Epithelial cell of proximal tubule (primary cell): ENCODE measurements at places on chromosomes 5 and 9. TPM values are rescaled to one million over a fixed set of nuclear protein-coding genes. Genes with fewer than 3 reads are reported as not detected.
A peak's percentile ranks its signal among the peaks of the same experiment; 100 is the strongest.

- DNase-seq: no peak
Observed at GRCh38 chr5:96839071-96839592, 31.4 kb upstream of the ERAP1 start.

Gene C9orf50
- total RNA-seq: 0.69 TPM in 1 of 2 replicates, not detected in the other

GRCh38 chr5:159226451-159226850 is 17.1 kb upstream of the RNF145 start:
- DNase-seq: no peak

Gene NUTM2F
- total RNA-seq: not detected in 2 replicates

Gene HMCN2
- total RNA-seq: 0.06 TPM in 1 of 2 replicates, not detected in the other

Gene RASGEF1C
- total RNA-seq: not detected in 2 replicates

Gene MAMDC4
- 1.2 and 4.8 TPM in 2 replicates for total RNA-seq

DNA sequence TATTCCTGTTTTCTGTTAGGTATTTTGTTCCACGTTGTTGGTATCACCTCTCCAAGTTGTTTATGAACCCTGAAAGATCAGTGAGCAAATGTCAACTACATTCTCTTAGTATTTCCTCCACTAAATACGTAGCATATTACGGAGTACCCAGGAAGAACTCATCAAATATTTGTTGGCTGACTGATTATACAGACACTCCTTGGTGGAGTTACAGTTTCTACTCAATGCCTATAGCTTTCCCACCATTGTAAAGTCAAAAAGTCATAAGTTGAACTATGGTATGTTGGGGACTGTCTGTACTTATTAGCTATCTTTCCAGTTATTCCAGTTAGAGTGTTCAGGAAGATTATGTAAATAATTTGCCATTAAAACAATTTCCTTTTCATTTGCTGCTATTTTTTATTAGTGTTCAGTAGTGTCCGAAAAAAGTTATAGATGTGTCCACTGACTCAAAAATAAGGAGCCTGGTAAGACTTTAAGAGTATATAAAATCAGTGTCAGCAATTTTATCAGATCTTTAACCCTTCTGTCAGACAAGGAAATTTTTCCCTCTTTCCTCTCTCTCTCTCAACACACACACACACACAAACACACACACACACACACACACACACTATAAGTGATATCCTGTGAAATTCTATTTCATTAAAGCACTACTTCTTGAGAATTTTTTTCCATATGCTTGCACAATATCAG is 6.8 kb upstream of the APBA1 start:
- DNase-seq: no peak

- DNase-seq: no peak
Observed at GRCh38 chr5:33241802-33242201, 199.0 kb upstream of the TARS1 start.

DNA sequence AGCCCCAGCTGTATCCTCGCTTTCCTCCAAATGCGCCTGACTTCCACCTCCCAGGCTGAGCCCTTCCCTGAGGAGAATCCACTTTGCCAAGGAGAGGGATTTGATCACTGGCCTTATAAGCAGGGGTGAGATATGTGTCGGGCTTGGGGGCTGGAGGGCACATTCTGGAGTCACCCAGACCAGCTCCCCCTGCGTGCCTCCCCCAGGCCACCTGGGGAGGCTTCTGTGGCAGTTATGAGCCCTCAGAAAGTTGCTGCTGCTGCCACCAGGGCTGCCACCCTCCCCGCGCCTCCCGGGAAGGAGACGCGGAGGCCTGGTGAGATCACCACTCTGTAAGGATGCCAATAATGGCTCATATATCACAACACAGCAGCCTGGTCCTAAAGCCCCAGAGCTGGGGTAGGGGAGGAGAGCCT is 211.5 kb downstream of the PAPPA start:
- DNase-seq: no peak

DNA sequence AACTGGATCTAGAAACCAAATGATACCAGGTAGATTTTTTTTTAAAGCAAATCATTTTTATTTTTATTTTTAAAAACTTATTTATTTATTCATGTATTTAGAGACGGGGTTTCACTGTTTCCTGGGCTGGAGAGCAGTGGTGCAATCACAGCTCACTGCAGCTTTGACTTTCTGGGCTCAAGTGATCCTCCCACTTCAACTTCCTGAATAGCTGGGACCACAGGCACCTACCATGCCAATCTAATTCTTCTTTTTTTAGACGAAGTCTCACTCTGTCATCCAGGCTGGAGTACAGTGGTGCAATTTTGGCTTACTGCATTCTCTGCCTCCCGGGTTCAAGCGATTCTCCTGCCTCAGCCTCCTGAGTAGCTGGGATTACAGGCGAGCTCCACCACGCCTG is 41.3 kb upstream of the CDK20 start:
- no peak for DNase-seq

DNA sequence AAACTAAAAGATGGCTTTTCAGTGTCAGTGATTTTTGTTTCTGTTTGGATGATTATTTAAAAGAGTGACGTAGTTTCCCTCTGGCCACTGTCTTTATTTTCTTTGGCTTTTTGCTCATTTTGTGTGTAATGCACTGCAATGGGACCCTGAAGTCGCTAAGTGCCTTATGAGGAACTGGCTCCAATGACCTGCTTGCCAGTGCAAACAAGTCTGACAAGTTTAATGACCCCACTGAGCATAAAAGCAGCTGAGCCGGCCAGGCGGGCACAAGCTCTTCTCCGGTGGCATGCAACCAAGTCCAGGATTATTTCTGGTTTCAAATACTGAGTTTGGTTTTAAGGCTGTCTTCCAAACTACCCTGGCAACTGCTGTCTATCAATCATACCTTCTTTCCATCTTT is 15.6 kb upstream of the GNA14 start:
- no peak for DNase-seq

DNA sequence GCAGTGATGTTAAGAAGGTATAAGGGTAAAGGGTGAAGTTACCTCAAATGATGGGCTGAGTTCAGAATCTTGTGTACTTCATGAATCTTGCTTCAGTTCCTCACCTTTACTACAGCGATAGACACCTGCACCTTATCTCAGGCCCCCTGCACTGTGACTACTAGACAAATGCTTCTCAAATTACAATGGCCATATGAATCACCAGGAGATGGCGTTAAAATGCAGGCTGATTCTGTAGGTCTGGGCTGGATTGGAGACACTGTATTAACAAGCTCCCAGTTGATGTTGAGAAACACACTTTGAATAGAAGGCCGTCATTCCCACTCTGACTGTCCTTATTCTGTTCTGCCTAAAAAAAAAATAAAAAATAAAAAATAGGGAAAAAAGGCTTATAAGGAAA is 29.8 kb downstream of the TARS1 start:
- DNase-seq: peak; percentile 1

- DNase-seq: no peak
Observed at GRCh38 chr5:939368-939767, 46.7 kb downstream of the TRIP13 start.

DNA sequence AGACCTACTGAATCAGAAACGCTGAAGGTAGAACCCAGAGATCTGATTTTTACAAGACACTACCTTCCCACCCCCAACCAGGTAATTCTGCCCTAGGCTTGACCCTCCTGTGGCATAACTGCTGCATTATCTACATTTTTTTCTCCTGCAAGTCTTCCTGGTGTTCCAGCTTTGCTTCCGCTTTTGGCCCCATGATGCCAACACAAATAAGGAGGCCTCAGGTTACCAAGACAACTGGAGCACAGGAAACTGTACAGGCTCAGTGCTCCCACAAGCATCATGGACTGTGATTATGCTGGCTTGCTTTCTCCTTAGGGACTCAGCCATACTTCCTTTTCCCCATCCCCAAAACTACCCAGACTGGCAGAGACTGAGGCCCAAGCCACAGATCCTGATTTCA is 6.6 kb upstream of the MSMP start:
- DNase-seq: no peak

Gene PRUNE2
- total RNA-seq: 0.63 and 1.5 TPM in 2 replicates

- DNase-seq: peak; percentile 54
Observed at GRCh38 chr5:8644377-8644776, 775.4 kb downstream of the MTRR start.

- DNase-seq: no peak
Observed at GRCh38 chr5:150576449-150576949, 64.0 kb upstream of the SYNPO start.

- DNase-seq: no peak
Observed at GRCh38 chr5:132753135-132753987, 6.1 kb downstream of the CCNI2 start.

- no peak for DNase-seq
Observed at GRCh38 chr5:88889189-88890069, 6.4 kb upstream of the MEF2C start.

GRCh38 chr5:58259685-58260152 is 200.2 kb downstream of the PLK2 start:
- peak; percentile 98 for DNase-seq

DNA sequence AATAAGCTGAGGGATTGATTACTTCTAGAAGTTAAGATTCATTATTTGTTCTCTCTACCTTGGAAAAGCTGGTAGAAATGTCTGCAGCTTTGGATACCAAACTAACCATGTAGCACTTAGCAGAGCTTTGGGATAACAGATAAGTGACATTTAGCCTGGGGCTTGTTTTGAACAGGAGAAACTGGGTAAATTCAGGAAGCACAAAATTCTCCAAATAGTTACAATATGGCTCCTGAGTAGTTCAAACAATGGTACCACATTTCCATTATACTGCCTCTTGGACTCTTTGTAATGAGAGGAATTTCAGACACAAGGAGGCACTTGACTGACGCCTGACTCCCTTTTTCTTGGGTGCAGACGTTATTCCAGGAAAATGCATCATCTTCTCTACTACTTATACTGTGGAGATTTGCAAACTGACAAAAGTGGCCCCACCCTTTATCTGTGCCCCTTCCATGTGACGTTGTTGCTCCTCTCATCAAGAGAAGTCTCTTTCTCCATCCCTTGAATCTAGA is 22.5 kb downstream of the PRUNE2 start:
- DNase-seq: no peak

DNA sequence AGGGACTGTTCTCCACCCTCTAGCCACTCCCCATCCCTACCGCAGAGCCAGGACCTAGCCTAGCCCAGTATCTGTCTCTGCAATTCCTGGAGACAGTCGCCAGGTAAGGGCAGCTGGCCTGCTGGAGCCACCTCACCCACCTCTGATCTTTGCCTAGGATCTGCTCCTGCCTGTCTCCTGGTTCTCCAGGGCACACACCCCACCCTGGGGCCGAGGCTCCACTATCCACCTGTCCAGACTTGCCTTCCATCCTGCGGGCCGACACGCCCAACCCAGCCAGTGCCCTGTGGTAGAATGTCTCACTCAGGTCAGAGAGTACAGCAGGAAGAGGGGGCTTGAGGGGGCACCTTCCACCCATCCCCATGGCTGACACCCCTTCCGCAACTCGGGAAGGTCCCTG is 15.7 kb upstream of the AQP7 start:
- no peak for DNase-seq

Gene KCNV2
- total RNA-seq: not detected in 2 replicates

GRCh38 chr9:130901498-130902203 is 5.0 kb upstream of the QRFP start:
- no peak for DNase-seq

GRCh38 chr5:40915341-40915926 is 6.1 kb downstream of the C7 start:
- no peak for DNase-seq

Gene IFNB1
- total RNA-seq: not detected in 2 replicates

Gene PCDHGA5
- total RNA-seq: 0.14 and 0.63 TPM in 2 replicates

DNA sequence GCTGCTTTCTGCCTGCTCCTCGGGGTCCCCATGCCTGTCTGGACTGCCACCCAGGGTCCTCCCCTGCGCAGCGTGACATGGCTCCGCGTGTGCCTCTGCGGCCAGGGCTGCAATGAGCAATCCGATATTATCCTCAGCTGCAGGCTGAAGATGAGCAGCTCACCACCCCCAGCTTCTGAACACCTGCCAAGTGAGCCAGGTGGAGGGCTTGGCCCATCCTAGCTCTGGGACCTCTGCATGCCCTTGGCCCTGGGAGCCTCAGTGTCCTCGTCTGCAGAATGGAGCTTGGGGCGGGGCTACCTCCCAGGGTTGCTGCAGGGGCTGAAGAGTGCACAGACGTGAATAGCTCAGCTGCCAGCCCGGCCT is 4.1 kb upstream of the MYMK start:
- DNase-seq: no peak

DNA sequence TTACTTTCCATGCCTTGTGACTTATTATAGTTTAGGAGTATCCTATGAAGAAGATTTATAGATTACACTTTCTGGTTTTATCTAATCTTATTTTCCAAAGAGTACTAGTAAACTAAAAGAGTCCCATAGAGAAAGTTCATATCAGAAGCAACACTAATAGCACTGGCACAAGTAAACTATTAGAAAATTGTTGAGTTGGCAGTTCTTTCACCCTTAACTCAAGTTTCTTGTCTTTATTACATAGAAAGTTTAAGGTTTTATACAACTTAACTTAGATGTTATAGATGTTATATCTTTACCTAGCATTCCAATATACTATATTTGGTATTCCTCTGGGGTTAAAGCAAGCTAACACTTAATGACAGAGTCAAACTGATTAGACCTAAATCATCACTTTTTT is 437.8 kb upstream of the ARRDC3 start:
- no peak for DNase-seq

Gene NR4A3
- 0.07 TPM in 1 of 2 replicates, not detected in the other for total RNA-seq

DNA sequence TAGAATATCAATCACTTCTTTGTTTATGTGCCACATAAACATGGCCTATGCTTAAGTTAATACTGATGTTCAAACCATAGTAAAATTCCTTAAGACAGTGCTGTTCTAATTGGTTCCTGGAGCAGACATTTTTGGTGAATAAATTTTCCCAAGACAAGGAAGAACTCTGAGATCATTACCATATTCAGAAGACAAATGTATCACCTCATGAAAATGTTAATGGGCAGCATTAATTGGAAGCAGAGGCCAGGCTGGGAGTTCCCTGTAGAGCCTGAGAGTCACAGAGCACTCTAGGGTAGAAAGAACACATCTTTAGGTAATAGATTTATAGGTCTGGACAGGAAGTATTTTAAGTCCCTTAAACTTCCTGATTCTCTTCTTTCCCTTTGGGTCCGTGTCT is 240.2 kb downstream of the MAN2A1 start:
- DNase-seq: no peak

Gene GPR21
- total RNA-seq: not detected in 2 replicates

DNA sequence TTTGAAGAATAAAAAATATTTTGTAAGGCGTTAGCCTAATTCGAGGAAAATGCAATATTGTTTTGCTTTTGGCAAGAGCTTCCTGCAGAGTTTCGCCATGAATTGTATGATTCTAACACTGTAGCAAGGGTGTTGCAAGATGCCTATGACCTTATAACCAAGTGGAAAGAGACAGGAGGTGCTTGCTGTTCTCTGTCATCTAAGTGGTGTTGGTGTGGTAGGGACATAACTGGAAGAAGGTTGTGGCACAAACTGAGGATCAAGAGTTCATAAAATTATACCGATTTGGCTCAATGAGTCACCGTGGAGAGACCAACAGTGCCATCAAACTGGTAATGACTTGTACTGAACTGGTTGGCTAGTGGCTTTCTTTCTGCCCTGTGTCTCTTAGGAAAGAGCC is 6.3 kb downstream of the STC2 start:
- no peak for DNase-seq
